ENCODE measurements at places on chromosomes 11 and 22.

GRCh38 chr11:127002669-127003259 is 2.2 kb upstream of the KIRREL3 start:
- DNase-seq, result no peak

- no peak for DNase-seq
Measured at GRCh38 chr11:95647871-95648270, 141.7 kb downstream of the FAM76B start.

DNA sequence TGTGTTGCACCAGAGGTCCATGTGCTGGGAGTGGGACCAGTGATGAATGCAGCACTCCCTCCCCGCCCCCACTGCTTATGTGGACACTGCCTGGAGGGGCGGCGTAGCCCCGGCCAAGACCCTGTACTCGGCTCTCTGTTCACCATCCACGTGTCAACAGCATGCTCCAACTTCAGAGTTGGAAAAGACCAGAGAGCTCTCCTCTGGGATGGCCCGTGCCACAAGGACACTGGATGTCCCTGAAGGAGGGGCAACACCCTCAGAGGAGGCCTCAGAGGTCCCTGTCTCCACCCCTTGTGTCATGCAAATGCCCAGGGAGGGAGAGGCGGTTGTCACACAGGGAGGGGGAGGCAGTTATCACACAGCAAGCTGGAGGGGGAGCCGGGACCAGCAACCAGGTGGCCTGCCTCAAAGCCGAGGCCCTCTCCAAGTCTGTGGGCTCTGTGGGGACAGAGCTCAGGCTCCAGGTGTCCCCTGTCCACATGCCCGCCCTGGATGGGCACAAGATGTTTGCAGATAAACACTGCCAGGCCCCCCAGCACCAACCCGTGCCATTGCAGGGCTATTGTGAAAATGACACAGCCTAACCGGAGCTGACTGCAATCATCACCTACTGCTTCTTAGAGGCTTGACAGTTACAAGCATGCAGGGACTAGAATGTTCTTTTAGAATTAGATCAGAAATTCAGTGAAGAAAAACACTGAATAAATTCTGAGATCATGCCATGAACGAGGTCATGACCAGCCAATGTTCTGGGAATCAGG is 121.1 kb downstream of the PHF21B start:
- no peak for DNase-seq

DNA sequence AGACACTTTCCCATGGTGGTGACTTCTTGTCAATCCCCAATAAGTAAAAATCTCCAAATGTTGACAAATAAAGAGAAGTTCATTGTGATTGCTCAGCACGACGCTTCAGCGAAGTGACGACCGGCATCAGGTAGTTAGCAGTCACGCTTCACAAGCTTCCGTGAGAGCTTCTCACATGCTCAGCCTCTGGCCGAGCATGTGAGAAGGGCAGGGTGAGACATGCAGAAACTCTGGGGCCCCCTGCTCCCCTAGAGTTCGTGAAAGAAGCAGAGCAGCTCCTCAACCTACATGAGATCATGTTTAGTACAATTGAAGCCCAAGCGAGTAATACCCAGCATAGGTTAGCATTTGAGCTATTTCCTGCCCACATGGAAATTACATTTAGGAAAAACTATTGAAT is 4.4 kb upstream of the C11orf16 start:
- DNase-seq, result no peak

GRCh38 chr22:46050451-46050845 is 73.5 kb upstream of the WNT7B start:
- no peak for DNase-seq

DNA sequence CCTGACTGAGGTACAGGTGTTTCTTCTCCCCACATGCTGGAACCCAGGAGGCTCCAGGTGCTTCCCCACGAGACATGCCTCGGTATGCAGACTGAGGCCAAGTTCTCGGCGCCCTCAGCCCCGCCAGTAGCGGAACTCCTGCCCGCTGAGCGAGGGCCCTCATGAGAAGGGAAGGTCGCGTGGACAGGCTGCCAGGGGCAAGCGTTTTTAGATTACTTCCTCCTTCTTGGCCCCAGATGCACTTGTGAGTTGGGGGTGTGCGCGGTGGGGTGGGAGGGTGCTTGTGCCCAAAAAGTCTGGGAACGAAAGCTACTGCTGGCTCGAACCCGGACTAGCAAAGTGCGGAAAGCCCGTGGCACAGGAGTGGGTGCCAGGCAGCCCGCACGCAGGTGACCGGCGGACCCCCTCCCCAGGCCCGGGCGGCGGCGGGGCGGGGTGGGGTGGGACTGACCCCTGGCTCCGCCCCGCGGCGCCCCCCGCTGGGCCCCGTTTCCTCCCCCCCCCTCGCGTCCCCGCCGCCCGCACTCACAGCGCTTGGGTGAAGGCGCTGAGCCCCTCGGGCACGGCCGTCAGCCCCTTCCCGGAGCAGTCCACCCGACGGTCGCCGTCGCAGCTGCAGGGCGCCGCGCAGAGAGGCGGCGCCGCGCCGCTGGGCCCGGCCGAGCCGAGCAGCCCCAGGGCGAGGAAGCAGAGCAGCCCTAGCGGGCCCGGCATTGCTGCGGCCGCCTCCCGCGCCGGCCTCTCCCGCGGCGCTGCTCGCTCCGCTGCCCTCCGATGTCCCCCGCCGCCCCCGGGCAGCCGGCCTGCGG is 797 bp downstream of the LGR4 start:
- peak; percentile 3 for DNase-seq

Measured in T-helper 9 cell (primary cell).